ENCODE measurements at places on chromosomes 5 and 9.

GRCh38 chr9:125460346-125460745 is 198.7 kb downstream of the GAPVD1 start:
- no peak for DNase-seq

- no peak for DNase-seq
These were observed 244.3 kb downstream of the CSNK1G3 start for GRCh38 chr5:123756318-123756665.

DNA sequence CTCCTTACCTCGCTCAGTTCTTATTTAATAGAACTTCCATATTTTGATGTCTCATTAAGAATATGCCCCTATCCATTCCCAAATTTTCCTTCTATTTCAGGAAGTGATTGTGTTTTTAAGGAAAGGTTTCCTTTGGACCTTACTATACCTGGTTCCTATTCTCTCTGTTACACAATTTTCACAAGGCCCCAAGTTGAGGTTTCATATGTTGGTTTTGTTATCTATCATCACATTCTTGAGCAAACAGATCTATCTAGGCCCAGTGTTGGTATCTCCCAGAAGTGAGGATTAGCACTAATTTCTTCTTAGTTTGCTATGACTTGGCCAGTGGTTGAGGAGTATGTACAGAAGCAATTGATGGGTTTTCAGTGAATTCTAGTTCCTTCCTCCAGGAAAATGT is 41.5 kb downstream of the ALG2 start:
- DNase-seq = no peak

- no peak for DNase-seq
These were observed 123.0 kb upstream of the GRIN3A start for GRCh38 chr9:101861472-101861871.

DNA sequence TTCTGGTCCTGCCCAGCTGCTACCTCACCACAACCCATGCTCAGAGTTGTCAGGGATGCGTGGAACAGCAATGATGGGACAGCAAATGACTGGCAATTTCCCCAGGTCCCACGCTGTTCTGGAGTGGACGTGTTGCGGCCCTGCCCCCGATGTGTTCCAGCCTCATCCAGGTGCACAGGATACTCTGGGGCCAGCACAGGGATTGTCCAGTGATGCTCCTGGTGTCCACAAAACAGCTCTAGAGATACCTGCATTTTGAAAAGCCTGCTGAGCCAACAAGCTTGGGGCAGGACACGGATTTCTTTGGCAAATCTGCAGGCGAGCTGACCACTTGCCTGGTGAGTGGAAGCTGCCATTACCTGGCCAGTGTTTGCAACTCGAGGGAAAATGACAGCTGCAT is 88.7 kb downstream of the ANKRD33B start:
- DNase-seq = no peak

GRCh38 chr5:76166886-76167576 is 83.8 kb downstream of the SV2C start:
- DNase-seq = no peak

- DNase-seq = no peak
These were observed 22.7 kb downstream of the GRIA1 start for GRCh38 chr5:153513156-153513555.

DNA sequence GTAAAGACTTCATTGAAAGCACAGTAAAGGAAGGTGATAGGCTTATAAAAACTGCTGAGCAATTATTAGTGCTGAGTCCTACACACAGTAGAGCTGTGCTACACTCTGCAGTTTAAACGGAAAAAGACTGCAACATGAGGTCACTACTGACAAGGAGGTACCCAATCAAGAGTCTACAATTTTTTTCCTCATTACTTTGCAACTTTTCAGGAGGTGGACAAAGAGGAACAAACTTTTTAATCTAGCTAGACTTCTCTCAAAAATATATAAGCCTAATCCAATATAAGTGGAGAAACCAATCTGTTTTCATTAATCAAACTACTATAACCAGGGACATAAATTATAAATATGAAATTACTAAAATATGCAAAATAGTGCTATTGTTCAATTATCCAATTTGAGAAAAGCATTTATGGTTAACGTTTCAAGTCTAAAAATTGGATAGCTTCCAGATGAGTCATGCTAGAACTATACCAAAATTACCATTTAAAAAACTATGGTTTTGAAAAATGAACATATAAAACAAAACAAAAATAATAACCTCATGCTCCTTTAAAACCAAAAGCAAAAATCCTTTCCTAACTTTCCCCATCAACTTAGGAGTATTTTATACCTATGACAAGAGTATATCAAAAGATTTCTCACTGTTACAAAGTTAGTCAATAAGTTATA is 37.7 kb downstream of the FAM13B start:
- DNase-seq = no peak

GRCh38 chr9:18926513-18926912 is 106.5 kb downstream of the SAXO1 start:
- DNase-seq = no peak

DNA sequence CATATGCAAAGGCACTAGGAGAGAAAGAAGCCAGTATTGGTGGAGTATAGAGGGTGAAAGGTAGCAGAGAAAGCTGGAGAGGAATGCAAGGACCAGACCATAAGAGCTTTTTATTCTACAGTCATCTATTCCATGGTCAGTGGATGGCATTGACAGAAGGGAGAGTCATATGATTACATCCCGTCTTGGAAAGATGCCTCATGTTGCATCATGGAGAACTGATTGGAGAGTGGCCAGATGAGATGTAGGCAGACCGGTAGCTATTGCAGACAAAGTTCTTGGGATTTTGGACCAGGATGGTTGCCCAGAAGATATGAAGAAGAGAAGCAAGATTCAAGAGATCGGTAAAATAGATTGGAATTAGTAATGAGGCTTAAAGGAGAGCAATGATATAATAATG is 260.7 kb downstream of the CHSY3 start:
- DNase-seq = no peak

DNA sequence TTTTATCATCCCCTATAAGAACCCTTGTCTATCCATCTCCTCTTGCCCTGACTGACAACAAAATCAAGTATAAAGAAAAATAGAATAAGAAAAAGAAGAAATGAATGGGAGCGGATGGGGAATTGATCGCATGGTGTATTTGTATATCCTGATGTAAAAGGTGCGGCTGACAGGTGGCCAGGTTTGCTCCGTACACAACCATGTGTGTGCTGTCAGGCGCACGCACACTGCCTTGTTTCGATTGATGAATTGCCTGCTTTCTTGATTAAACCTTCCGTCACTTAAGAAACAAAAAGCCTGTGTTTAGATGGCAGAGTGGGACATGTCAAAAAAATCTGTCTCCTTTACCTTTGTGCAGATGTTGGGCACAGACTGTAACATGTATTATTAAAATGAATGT is 102.6 kb downstream of the MVB12B start:
- no peak for DNase-seq

DNA sequence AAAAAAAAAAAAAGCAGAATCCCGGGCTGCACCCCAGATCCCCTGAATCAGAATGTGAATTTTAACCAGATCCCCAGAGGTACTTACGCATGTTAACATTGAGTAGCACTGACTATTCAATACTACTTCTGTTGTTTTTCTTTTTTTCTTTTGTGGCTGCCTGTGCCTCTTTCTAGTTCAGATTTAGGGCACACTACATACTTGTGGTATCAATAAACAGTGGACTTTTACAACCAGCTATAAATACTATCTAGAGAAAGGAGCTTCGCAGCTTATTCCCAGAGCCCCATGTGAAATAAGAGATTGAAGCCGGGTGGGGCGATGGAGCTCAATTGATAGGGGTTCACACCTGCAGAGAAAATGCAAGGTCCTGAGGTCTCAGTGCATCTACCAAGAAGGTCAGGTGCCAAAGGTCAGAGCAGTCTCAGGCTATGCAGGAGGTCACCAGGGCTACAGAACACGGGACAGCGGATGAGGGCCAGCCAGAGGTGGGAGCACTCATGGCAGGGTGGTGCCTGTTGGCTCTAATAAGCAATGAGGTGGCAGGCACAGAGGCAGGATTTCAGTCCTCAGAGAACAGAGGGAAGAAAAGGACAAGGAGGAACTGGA is 22.3 kb downstream of the WWC1 start:
- no peak for DNase-seq

DNA sequence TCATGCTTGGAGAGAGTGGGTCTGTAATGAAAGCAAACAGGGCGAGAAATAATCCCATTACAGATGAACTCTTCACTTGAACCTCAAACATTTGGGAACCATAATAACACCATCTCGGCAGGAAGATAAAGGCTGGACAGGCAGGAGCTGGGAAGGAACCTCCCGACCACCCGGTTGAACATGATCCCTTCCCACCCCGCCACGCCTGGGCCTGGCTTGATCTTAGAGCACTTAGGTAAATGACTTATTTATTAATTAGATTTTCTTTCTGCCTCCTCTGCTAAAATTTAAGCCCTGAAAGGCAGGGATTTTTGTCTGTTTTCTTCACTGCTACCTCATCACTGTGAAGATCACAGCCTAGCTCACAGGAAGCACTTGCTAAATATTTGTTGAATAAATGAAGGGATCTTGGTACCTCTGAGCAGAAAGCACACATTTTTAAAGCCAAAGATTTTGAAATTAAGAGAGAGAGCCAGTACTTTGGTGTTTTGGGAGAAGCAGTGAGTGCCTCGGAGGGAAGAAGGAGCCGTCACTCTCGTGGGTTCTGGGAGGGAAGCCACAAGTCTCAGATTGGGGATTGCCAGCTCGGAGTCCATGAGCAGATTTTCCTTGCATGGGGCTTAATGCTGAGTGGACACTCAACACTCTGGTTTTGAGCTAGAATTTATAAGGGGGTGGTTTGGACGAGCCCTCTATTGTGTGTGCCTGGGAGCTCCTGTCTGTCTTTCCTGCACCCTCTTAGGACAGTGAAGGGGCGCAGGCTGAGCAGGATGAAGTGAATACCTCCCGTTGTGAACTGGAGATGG is 133.3 kb downstream of the MACROH2A1 start:
- no peak for DNase-seq
